Ureter (tissue), 1 donor: ENCODE measurements at places on chromosomes 13 and 19. TPM values are rescaled to one million over a fixed set of nuclear protein-coding genes. Genes with fewer than 3 reads are reported as not detected.

GRCh38 chr13:99526549-99526948 is 25.3 kb downstream of the TM9SF2 start:
- DNase-seq = no peak

DNA sequence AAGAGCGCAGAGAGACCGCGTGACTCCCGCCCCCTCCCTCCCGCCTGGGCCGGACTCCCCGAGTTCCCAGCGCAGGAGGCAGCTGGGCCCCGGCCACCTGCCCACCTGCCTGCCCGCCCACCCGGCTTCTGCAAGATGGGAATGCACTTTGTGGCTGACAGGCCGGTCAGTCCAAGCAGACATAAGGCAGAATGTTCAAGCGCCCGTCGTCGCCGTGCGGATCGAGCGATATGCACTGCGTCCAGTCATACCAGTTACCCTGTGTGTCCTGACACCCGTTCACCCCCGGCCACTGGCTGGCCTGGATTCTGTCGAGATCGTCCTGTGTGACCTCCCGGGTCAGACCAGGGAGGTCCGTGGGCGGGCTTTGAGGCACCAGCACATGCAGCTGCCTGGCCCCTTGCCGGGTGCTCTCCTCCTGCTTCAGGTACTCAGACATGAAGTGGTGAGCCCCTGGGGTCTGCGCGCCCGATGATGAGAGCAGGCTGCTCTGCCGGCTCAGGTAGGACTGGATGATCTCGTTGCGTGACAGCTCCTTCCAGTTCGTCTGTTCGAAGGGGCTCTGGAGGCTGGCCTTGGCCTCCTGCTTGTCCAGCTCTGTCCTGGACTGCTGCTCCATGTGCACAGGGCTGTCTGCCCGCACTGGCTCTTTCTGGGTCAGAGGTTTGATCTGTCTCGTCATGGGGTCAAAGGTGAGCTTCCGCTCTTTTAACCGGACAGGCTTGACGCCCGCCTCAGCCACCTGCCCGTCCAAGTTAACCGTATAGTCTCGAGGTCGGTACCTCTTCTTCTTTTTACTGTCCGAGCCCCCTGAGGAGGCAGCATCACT is 3.9 kb upstream of the SLC35E1 start:
- DNase-seq = no peak

Gene MTMR6
- 18.4 TPM for total RNA-seq

DNA sequence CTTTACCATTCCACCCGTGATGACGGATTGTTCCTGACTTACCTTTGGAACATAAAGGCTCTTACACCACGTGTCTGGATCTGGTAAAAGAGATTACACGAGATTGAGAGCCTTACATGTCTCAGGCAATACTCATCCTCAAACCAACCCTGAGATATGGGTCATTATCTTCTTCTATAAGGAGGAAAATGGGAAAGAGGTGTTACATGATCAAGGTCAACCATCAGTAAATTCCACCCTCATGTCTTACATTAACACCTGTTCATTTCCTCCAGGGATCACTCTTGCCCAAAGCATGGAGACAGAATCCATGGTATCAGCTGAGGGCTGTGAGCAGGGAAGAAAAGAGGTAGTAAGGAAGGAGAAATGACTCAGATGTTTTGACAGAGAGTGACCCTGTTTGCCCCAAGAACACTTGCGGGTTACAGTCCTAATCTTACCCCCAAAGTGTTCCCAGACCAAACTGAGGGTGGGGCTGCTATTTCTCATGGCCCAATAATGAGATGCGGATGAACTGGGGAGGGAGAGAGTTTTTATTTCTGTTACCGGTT is 19.6 kb downstream of the LILRB4 start:
- no peak for DNase-seq

Gene PDE4C
- total RNA-seq = 3.0 TPM

GRCh38 chr19:531009-531752 is 379 bp upstream of the CDC34 start:
- peak; percentile 83 for DNase-seq

DNA sequence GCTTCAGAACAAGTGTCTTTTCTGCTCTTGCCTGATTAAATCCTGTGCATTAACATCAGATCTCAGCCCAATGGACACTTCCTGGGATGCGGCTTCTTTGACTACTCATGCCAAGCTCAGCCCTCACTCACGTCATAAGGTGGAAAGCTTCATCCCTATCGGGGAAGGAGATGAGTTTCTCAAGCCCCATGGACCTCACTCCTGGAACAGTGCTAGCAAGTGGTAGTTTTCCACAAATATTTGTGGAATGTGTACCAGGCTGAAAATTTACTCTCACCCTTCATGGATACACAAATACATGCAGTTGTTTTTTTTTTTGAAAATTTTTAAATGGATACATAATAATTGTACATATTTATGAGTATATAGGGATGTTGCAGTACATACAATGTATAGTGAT is 34.6 kb upstream of the FARP1 start:
- DNase-seq = no peak

DNA sequence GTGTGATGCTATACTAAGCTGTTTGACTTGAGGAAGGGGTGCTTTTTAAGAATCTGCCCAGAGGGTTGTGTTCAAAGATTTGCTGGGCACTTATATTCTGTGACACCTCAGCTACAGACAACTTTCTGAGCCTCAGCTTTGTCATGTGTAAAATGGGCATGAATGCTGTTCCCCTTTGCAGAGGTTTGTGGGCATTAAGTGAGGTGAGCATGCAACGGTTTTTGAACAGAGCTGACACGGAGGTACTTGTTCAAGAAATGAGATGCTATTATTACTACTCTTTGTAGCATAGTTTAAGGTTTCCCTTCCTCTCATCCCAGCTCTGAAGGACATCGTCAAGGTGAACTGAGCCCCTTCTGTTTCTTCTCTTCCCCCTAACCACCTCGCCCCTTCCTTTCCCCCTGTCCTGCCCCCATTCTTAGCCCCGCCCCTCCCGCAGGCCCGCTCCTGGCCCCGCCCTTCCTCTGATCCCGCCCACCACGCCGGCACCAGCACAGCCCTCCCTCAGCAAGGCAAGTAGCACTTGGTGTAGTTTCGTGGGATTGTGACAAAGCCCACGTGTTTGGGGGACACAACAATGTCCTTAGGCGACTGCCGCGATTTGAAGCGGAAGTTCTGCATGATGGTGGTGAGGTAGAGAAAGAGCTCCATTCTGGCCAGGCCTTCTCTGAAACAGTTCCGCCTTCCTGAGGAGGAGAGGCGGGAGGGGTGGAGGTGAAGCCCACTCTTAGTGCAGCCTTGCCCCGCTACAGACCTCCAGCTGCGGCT is 26.1 kb upstream of the CYP2A7 start:
- peak; percentile 46 for DNase-seq

DNA sequence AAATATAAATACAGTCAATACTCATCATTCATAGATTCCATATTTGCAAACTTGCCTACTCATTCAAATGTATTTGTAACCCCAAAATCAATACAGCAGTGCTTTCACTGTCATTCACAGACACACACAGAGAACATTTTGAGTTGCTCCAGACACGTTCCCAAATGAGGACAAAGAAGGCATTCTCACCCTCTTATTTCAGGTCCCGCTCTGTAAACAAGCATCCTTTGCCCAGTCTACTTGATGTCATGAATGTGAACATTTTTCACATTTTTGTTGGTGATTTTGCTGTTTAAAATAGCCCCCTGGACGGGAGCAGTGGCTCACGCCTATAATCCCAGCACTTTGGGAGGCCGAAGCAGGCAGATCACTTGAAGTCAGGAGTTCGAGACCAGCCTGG is 15.5 kb downstream of the C19orf47 start:
- DNase-seq = no peak

DNA sequence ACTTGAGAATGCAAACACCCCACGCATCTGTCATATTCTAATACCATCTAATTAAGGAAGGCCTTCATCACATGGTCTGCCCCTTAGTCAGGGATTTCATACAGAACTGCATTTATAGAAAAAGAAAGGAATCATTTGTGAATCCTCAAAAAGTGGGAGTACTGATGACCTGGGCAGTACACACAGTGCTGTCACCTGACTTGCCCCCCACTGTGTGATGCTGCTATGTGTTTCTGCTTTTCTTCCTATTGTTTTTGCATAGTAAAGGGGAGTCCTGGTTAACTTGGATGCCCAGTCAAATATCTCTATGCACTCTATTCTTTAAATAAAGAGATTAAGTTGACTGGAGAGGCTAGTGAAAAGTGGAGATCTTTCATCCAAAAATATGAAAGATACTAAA is 1921.2 kb upstream of the PRR20A start:
- no peak for DNase-seq

Gene CDX2
- not detected for total RNA-seq

Gene CD209
- 3.3 TPM for total RNA-seq

DNA sequence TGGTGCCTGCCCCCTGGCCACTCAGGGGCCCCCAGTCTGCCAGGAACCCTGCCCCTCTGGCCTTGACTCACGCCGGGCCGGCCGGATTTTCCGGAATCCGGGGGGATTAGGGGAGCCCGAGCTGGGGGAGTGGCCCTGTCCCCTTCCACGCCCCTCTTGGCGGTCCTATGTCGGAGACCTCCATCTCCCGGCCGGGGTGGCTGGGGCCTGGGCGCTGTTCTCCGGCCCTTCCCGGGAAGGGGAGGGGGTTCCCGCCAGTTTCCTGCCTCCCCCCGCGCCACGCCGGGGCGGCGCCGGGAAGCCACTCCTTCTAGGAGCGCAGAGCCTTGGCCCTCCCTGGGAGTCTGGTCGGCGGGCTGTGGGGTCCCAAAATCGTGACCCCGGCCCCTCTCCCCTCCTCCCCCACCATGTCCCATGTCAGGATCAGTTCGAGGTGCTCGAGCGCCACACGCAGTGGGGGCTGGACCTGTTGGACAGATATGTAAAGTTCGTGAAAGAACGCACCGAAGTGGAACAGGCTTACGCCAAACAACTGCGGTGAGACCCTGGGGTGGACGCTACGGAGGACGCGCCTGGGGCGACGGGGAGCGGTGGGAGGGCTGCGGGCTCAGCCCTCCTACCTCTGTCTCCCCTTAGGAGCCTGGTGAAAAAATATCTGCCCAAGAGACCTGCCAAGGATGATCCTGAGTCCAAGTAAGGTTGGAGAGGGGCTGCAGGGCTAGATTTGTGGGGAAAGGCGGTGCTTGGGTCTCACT is 1.3 kb downstream of the TRIP10 start:
- peak; percentile 78 for DNase-seq

- DNase-seq = no peak
Measured at GRCh38 chr13:59978862-59979261, 184.9 kb downstream of the DIAPH3 start.

Gene PSG11
- not detected for total RNA-seq

DNA sequence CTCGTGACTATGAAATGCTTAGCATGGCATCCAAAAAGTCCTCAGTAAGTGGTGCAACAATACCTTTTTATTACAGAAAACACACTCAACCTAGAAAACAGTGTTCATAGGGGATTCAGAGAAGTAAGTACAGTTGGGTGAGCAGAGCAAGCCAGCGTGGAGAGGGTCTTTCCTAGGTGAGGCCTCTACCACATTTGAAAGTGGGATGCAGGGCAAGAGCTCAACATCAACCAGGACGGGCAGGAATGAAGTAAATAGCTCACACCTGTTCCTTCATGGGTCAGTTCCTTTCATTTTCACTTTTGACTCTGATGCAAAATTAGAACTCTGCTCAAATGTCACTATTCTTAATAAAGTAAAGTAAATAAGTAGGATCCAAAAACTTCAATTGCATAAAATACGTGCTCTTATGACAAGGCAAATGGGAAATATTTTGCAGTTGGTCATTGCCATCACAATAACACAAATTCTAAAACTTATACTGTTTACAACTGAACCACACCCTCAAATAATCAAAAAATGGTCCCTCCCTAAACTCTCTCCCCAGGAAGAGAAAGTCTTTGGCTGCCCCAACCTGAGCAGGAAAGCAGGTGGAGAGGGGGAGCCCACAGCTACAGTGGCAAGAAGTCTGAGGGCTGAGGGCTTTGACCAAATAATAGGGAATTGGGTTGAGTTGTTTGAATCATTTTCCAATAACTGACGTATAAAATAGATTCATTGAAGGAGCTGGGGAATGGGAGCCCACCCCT is 20.2 kb downstream of the CHAMP1 start:
- DNase-seq = no peak

Gene CCDC70
- not detected for total RNA-seq

DNA sequence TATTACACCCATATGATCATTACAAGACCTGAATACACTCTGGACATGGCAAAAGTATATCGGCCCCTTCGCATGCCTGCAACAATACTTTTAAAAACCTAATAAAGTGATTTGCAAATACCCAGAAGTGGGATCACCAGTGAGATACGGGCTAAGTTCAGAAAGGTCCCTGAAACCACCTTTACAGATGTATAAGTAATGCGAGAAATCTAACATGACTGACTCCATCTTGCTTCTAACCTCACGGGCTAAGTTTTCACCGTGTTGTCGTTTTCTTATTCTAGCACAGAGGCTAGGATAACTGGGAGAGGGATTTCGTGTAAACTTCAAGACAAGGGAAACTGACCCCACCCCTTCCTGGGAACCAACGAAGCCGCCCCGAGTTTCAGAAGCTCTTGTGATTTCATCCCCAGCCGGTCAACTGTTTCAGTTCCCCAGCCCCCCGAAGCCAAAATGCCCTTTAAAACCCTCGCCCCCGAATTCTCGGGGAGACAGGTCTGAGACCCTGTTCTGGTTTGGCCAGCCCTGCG is 703 bp downstream of the NEK3 start:
- DNase-seq = peak; percentile 49

DNA sequence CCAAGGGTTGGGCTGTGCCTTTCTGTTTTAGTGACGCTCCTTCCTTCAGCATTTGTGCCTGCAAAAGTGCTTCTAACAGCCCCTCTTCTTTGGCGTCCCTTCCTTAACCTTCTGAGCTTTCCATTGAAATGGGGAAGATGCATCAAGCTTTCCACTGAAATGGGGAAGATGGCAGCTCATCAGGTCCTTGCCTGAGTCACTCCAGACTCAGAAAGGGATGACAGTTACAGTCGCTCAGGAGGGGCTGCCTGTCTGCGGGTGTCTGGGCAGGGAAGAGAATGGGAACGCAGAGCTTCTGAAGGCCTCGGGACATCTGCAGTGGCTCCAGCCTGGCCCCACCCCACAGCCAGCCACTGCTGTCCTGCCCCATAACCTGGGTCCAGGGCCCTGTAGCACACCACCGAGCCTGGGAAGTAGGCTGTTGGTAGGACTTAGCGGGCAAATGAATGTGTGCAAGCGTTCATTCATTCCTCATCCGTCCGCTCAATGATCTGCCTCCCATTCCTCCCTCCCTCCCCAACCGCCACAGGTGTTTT is 9.8 kb downstream of the AP1M1 start:
- no peak for DNase-seq

Gene RASAL3
- total RNA-seq = 3.9 TPM

- DNase-seq = peak; percentile 68
Measured at GRCh38 chr19:49591731-49592485, 926 bp downstream of the PRR12 start.

Gene ZSCAN4
- 1.7 TPM for total RNA-seq

DNA sequence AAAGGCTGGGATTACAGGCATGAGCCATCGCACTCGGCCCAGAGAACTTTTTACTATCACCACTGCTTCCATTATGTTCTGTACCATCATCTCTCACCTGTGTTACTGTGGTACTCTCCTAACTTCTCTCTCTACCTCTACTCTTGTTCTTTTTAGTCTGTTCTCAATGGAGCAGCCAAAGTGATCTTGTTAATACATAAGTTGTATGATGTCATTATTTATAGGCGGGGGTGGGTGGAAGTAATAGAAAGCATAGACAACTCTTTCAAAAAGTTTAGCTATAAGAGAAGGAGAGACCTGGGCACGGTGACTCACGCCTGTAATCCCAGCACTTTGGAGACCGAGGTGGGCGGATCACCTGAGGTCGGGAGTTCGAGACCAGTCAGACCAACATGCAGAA is 3.0 kb downstream of the ZNF570 start:
- DNase-seq = no peak
